SK-N-SH (cell line): ENCODE measurements at places on chromosomes 3 and 15. TPM values are rescaled to one million over a fixed set of nuclear protein-coding genes. Genes with fewer than 3 reads are reported as not detected.

- DNase-seq, result no peak
Observed at GRCh38 chr3:157370867-157371266, 65.8 kb upstream of the PTX3 start.

DNA sequence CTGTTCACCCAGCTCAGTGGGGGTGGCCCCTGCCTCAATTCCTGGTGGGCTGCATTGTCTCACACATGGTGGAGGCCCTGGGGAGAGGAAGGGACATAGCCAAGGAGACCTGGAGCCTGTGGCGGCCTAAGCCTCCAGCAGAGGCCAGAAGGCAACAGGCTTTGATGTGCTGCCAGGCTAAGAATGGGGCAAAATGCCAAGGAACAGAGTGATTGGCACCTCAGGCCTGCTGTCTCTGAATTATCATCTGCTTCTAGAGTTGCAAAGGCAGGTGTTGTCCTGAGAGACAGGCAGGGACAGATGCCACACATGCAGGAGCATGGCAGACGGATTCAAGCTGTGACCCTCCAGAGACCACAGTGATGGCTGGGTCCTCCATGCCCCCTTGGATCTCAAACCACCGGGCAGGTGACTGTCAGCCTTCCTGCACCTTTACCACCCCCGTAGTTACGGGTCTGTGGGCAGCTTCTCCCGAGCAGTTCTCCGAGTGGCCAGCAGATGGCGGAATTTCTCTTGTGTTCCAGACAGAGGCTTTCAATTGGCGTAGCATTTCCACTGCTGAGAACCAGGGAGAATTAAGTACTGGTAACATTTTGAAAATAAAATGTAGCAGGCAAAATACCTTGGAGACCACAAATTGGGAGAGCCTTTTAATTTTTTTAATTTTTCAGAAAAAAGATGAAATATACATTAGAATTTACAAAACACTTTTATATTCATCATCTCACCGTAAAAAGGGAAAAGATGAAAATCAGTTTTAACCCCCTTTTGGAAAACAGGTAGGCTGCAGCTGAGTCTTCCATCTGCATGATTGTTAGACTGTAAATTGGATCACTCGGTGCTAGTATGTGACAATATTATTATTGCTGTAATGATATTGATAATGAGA is 525.5 kb upstream of the CFAP20DC start:
- peak; percentile 73 for DNase-seq

DNA sequence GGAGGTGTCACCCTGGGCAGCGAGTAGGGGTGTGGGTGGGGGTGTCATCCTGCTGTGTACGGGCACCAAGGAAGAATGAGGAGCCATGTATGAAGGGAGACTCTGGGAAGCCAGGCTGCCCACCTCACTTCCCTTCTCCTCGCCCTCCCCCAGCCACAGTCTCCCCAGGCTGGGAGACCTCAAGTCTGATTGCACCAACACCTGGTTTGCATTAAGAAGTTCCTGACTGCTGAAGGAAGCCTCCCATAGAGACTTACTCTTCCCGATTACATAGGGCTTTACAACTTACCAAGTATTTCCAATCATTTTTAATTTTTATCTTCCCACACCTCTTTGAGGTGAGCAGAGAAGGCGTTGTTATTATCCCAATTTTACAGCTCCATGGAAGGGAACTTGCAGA is 29.5 kb upstream of the SMAD3 start:
- DNase-seq, result peak; percentile 36

DNA sequence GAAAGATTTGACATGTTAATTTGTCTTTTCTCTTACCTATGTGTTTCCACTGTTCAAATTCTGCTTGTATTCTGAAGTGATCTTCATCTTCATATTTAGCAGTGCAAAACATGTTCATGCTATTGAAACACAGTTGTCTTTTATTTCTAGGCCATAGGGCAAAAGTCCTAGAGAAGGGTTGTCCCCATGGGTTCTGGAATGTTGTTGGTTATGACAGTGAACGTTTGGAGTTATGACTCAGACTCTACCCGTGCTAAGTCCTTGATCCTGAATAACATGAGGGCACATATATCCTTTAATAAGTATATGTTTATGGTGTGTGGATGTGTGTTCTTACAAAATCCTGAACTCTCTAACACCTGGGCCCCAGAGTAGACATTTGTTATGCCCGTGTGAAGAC is 23.0 kb upstream of the ARPP21 start:
- no peak for DNase-seq

The CCR8 gene
- not detected in 2 replicates for polyA plus RNA-seq

The FBXW12 gene
- polyA plus RNA-seq, result 0.07 TPM in 1 of 2 replicates, not detected in the other

- no peak for DNase-seq
Observed at GRCh38 chr15:40059821-40060220, 20.8 kb upstream of the SRP14 start.

GRCh38 chr3:161744366-161744765 is 247.8 kb downstream of the OTOL1 start:
- no peak for DNase-seq

- no peak for DNase-seq
Observed at GRCh38 chr3:110414855-110415254, 656.8 kb upstream of the NECTIN3 start.

GRCh38 chr3:101942356-101942755 is 93.0 kb downstream of the NFKBIZ start:
- DNase-seq, result no peak

- no peak for DNase-seq
Observed at GRCh38 chr3:126146525-126147146, 33.8 kb downstream of the ALDH1L1 start.

GRCh38 chr3:142021127-142021526 is 128.2 kb downstream of the TFDP2 start:
- no peak for DNase-seq

- no peak for DNase-seq
Observed at GRCh38 chr3:175664911-175665310, 805.8 kb downstream of the NAALADL2 start.

The RPL39L gene
- 21.0 and 25.3 TPM in 2 replicates for polyA plus RNA-seq

The ANKRD34C gene
- not detected in 2 replicates for polyA plus RNA-seq

DNA sequence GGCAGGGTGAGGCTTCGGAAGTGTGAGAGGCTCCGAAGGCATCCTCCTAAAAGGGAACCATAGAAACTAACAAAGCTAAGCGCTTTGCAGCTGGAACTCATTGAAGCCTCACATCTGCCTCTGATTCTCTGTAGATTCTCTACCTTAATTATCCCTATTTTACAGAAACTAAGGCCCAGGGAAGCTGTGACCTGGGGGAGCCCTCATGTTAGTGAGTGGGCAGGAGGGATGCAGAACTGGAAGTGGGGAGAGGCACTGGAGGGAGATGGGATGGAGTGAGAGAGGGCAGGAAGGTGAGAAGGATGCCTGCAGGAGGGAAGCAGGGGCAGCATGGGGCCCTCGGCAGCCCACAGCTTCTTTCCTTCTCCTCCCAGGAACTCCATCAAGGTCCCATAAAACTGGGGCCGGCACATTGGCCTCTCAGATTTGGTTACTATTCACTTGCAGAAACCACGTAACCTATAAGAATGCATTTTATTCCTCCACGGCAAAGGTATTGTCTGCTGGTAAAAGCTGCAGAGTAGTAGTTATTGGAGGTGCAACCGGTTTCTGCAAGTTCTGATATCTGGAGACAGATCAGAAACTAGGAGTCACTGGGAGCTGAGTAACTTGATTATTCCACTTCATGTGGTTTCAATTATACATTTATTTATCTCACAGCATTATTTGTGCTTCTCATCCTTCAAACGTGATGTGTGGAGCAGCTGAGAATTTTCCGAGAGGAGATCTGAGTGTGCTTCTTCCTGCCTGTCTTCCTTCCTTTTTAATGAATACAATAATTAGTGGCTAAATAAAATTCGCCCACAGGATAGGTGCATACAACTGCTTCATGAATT is 24.0 kb upstream of the CHCHD6 start:
- peak; percentile 76 for DNase-seq

DNA sequence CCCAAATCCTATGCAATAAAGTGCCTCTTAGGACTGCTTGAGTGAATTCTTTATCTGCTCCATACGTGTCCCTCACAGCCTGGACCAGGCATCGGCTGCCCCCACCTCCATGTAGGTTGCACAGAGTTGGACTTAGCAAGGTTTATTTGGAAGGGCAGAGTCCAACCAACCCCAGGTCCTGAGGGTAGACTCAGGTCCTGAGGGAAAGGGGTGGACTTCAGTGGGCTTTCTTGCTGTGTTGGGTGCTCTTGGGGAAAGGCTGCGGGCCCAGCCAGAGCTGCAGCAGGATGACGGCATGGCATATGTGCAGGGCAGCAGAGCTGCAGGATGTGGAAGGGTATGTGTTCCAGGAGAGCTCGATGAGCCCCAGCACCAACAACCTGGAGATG is 6.5 kb downstream of the ALG3 start:
- no peak for DNase-seq

DNA sequence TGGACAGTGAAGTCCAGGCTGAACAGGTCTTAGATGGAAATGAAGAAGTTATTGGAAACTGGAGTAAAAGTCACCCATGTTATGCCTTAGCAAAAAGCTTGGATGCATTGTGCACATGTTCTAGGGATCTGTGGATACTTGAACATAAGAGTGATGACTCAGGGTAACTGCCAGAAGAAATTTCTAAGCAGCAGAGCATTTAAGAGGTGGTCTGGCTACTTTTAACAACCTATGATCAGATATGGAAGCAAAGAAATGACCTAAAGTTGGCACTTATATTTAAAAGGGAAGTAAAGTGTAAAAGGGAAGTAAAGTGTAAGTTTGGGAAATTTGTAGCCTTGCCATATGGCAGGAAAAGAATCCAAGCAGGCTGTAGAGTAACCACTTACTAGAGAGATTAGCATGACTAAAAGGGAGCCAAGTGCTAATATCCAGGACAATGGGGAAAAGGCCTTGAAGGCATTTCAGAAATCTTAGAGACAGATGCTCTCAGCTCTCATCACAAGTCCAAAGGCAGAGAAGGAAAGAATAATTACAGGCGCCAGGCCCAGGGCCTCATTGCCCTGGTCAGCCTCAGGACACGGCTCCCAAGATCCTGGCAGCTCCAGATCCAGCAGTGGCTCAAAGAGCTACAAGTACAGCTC is 73.9 kb upstream of the KCNH8 start:
- no peak for DNase-seq

- no peak for DNase-seq
Observed at GRCh38 chr3:31690771-31691170, 158.0 kb downstream of the STT3B start.

The MYLK gene
- polyA plus RNA-seq, result 262 and 272 TPM in 2 replicates

The CP gene
- polyA plus RNA-seq, result not detected in 2 replicates

The FETUB gene
- polyA plus RNA-seq, result 0.05 TPM in 2 replicates

DNA sequence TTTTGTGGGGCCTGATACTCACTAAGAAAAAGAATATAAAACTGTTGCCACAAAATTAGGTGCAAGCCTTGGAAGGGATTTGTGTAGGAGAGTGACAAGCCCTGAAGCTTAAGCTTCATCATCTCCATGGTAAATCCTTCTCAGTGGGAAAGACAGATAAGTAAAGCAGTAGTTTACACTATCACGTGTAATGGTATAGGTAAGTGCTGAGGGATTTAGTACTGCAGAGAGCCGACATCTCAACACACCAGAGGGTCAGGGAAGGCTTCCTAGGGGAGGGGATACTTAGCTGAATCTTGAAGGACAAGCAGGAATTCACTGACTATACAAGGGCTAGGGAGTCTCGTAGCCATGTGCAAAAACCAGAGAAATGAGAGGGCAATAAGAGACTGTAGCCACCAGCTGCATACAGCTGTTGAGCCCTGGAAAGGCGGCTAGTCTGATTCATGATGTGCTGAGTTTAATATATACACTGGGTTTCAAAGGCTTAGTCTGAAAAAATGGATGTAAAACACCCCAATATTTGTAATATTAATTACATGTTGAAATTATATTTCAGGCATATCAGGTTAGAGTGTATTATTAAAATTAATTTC is 11.1 kb downstream of the SLC24A1 start:
- no peak for DNase-seq

- DNase-seq, result no peak
Observed at GRCh38 chr15:101242160-101242998, 9.5 kb downstream of the CHSY1 start.

GRCh38 chr3:77837456-77838025 is 797.6 kb downstream of the ROBO2 start:
- DNase-seq, result no peak

DNA sequence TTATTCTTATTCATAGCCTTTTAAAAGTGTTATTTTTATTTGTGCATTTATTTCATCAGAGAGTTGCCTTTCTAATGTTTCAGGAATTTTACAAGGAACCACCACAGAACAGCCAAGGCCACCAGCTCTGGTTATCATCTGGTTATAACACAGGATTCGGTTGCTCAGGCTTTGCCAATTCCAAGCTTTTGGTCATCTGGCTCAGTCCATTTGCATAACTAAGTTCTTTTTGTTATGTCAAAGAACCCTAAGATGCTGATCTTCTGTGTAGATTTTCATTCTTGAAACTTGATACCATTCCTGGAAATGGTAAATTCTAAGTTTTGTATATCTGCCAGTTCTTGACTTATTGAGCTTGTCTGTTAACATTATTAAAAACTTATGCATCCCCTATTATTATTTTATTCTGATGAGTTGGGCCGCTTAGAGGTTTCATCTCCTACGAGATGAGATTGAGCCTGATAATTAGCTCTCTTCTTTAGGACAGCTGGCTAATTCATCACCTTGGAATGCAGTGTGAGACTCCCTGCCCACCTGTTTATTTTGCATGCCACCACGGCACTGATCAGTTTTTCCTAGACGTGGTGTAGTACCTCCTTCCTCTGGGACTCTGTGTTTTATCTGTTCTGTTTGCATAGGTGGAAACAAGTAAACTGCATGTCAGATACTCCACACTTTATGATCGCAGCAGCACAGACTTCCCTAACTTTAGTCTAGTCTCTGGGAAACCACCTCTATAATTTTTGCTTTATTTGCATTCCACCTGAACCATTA is 264.8 kb downstream of the SLCO3A1 start:
- DNase-seq, result no peak

The SLC9C1 gene
- polyA plus RNA-seq, result not detected in 2 replicates

DNA sequence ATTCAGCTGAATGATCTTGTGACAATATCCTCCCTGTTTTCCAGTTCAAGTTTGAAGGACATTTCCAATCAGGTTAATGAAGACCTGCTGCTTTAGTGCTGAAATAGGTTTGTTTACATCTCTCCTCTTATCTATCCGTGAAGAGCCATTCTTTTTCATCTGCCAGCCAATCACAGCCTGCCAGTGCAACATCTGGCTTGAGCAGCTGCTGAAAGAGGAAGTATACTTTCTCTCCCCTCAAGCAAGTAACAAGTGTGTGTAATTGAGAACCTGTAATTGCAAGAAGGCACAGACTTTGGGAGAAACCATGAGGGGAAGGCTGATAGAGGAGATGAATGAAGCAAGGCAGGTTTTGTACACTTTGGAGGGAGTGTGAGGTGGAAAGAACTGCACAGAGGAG is 404.3 kb downstream of the AGBL1 start:
- peak; percentile 23 for DNase-seq

The LRRC3B gene
- polyA plus RNA-seq, result not detected in 2 replicates
